CD14-positive monocyte (primary cell): ENCODE measurements at places on chromosomes 3 and 15.
A peak's percentile ranks its signal among the peaks of the same experiment; 100 is the strongest.

DNA sequence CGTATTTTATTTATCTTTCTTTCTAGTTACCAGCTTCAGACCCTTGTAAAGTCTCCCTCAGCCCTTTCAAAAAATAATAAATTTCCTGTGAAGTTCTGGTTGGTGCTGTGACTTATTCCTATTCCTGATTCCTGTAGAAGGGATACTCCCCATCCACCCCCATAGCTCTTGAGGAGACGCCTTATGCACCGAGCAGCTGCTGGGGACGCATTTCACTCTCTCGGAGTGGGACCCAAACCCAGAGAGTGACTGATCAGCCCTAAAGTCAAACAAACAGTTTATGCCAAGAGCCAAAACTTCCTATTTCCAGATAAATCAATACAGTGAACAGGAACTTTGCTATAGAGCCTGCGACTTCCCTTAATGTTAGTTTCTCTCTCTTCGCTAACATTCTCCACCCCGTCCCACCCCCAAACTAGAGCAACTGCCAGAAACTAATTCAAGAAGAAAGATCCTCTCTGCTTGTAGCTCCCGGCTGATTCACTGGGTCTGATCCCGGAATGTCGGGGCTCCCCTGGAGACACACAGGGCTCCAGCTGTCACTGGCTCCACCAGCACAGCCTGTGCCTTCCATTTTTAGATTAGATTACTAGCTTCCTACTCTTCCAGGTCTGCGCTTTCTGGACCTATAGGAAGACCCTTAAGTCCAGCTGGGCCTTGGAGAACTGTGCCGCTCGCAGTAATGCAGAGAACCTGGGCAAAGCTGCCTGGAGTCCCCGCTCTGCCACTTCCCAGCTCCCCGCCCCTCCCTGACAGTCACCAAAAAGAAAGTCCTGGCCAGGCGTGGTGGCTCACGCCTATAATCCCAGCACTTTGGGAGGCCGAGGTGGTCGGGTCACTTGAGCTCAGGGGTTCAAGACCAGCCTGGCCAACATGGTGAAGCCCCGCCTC is 45.2 kb downstream of the KLHL25 start:
- no peak for DNase-seq

GRCh38 chr15:67186226-67186649 is 68.2 kb downstream of the AAGAB start:
- DNase-seq, result peak; percentile 60

GRCh38 chr15:40936709-40937666 is 7.8 kb downstream of the DLL4 start:
- DNase-seq, result no peak

DNA sequence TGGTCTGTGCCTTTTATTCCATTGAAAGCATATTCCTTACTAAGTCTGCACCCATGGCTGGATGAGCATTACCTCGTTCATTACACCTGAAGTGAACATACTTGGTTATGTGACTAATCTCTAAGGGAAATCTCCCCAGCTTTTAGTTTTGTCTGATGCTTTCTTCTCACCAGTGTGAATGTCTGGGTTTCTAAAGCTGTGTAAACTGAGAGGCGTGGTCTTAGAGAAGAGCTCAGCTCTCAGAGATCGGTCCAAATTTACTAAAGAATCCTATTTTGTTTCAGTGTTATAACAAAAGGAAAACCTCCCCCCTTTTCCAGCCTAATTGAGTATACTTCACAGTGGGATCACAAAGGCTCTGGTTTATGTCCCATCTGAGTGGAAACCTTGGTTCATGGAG is 352.3 kb downstream of the PTPRG start:
- no peak for DNase-seq

DNA sequence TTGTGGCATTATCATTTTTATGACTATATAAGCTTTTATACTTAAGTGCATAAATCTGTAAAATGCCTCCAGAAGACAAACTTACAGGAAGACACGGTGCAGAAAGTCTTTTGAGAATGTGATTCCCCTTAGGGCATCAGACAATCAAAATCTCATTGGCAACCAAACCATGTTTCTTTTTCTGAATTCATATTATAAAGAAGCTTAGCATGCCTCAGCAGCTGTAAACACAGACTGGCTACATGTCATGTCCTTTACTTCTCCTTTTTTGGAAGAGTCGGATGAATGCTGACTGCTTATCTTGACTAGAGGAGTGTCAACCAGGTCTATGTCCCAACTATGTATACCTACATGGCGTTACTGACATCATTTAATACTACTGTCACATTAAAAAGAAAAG is 150.1 kb downstream of the PLD1 start:
- DNase-seq, result no peak

DNA sequence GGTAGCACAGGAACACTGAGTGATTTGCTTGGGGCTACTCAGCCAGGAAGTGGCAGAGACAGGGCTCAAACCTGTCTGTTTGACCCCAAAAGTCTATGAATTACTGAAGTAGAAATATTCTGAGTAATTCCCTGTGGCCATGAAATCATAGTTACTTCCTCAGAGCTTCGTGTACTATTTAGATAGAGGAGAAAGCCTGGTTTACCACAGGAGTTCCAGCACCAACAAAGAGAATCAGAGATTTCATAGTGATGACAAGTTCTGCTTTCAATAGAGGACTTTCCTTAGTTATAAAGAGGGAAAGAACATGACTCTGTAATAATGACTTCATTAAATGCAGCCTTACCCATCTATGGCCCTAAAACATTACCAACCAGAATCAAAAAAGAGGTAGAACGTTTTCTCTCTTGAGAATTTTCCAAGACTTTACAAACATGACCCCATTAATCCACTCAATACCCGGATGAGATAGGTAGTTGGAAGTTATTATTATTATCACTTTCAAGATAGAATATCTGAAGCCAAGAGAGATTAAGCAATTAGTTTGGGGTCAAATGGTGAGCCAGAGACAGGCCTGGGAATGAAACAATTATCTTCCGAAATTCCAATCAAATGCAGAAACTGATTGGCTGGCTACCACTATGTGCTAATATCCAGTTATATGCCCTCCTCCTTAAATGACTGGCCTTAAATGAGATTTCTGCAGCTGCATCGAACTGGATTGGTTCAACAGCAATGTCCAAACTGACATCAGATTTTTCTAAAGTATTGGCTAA is 13.6 kb upstream of the WNT5A start:
- DNase-seq, result no peak

DNA sequence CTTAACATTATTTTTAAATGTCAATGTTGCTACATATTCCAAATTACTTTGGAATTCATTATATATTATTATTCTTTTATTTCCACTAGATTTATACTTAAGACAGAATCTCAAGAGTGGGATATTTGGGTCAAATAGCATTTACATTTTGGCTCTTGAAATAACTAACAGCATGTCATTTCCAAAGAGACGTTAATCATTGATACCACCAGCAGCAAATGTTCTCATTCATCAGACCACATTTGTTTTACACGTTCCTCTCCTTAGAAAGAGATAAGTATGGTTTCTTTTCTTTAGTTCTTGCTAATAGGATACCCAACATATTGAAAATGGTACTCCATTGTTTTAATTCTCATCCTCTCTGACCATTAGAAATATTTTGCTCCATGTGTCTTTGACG is 229.8 kb downstream of the LPP start:
- DNase-seq, result no peak

DNA sequence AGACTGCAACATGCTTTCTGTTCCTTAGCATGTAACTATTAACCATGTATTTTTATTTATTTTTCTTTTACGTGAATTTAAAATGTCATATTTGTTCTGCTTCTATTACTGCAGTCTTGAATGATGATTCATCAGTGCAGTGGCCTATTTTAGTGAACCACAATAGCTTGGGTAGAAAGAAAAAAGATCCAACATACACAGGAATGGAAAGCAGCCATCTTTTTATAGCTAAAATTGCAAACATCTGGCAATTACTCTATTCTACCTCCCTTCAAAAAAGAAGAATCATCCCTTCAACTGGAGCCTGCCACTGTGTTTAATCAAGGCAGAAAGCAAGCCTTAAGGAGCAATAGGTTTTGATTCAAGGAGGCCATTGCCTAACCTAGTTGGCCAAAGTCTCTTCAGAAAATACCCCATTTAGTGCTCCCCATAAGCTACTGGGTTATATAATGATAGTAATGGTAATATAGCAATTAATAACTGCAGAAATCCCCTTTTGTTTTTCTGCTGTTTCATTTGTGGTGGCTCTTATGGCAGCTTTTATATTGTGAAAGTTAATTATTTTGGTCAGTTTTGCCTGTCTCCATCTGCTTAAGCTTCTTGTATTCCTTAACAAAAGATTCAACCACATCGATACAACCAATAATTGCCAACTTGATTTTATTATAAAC is 267.3 kb downstream of the LPP start:
- peak; percentile 40 for DNase-seq

- no peak for DNase-seq
These were observed 15.7 kb upstream of the TM2D3 start for GRCh38 chr15:101667881-101668280.

GRCh38 chr3:41629072-41629471 is 332.8 kb downstream of the ULK4 start:
- no peak for DNase-seq

- DNase-seq, result no peak
These were observed 212.4 kb downstream of the CHL1 start for GRCh38 chr3:409011-409410.

DNA sequence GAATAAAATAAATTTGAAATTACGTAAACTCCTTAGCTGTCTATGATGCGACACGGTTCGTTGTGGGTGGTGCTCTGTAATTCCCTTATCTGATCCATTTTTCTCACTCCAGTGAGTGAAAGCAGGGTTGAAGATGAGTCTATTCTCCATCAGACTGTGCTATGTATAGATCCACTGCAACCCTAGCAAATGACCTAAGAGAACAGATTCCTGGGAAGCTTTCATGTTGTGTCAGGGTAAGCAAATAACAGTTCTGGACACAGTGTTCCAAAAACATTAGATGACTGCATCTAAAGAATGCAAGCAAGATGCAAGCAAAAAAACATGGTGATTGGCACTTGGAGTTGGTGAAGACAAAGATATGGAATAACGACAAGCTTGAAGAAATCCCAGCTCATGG is 239.3 kb downstream of the SLC9A9 start:
- DNase-seq, result no peak

DNA sequence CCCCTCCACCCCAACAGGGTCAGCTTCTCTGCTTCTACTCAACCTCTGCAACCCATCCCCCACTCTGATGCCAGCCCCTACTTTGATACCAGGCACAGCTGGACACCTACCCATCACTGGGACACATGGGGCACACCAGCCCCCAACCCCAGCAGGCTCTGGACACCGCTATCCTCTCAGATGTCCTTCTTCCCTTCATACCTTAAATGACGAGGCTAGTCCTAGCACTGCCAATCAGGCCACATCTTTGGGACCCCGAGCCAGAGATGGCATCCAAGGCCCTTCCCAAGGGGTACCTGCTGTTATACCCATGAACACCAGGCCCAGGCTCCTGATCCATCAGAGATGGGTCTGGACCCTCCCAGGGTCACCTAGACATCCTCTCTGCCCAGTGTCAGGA is 10.6 kb downstream of the POC1A start:
- DNase-seq, result no peak

- no peak for DNase-seq
These were observed 204.8 kb downstream of the ABHD5 start for GRCh38 chr3:43895573-43895972.

- no peak for DNase-seq
These were observed 24.7 kb upstream of the KLHL6 start for GRCh38 chr3:183579967-183580900.

DNA sequence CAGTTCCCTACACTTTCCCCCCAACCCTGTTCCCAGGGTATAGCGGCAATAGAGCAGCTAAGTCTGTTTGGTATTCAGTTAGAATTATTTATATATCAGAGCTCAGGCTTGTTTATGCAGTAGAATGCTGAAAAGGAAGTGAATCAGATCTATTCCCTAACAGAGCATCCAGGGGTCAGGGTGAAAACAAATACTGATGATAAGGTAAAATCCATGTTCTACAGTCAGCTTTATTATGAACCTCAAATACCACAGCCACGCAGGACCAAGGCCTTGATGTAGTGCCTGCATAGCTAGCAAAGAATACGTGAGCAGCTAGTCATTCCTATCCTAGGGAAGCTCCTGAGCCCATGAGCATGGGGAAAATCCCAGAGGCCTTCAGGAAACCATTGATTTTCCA is 229.7 kb upstream of the ICE2 start:
- no peak for DNase-seq

DNA sequence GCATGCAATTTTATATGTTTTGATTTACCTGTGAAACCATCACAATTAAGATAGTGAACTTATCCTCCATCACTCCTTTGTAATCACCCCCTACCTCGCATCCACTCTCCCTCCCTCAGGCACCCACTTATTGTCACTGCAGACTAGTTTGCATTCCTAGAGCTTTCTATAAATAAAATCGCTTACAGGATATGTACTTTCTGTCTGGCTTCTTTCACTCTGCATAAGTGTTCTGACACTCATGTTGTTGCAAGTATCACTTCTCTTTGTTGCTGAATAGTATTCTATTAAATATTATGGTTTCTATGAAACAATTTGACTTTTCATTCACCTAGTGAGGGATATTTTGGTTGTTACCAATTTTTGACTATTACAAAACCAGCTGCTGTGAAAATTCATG is 139.3 kb downstream of the RSRC1 start:
- no peak for DNase-seq
